Liver (tissue), 10 donors: ENCODE measurements at places on chromosomes 1 and 21. TPM values are rescaled to one million over a fixed set of nuclear protein-coding genes. Genes with fewer than 3 reads are reported as not detected.

AMY1B gene
- not detected for polyA plus RNA-seq

RGS16 gene
- 0.54 TPM for polyA plus RNA-seq

CLCA4 gene
- polyA plus RNA-seq = 0.03 TPM

CD5L gene
- polyA plus RNA-seq = 56.7 TPM

DNA sequence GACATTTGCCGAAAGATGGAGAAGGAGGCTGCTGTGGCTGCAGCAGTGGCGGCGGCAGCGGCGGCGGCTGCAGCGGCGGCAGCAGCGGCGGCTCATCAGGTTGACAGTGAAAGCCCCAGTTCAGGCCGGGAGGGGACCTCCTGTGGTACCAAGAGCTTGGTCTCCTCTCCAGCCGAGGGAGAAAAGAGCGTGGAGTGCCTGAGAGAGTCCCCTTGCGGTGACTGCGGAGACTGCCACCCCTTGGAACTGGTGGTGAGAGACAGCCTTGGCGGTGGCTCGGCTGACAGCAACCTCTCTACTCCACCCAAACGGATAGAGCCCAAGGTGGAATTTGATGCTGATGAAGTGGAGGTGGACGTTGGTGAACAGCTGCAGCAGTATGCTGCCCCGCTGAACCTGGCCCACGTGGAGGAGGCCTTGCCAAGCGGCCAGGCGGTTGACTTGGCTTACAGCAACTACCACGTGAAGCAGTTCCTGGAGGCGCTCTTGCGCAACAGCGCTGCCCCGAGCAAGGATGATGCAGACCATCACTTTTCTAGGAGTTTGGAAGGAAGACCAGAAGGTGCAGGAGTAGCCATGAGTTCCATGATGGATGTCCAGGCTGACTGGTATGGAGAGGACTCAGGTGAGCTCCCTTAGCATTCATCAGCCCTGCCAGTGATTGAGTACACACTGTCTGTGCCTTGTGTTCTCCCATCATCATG is 6.3 kb downstream of the ZBTB8B start:
- no peak for DNase-seq

DNA sequence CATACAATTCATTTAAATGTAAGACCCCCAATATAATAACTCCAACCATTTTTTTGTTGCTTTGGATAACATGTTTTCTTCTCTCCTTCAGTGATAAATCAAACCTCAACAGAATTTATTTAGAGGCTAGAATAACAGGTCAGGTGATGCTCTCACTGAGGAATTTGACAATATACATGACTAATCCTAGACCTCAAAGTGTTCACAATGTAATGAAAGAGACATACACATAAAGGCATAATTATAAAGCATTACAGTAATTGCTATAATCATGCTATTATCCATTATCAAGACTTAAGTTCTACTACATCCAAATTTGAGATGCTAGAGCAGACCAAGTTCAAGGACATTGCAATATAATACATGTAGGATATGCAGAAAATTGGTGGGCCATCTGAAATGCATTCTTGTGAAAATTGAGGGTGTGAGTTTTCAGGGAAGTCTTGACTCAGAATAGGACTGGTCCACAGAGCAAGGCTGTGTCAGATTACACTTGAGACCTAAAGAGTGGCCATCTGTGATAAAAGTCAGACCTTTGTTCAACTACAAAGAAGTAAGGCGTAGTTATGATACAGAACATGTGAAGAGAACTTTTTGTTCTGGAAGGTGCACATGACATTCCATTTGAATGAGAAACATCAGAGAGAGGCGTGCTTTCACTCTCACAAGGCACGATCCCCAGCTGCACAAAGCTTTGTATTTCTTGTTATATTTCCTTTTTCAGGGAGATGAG is 45.5 kb downstream of the UTP25 start:
- DNase-seq = no peak

DNA sequence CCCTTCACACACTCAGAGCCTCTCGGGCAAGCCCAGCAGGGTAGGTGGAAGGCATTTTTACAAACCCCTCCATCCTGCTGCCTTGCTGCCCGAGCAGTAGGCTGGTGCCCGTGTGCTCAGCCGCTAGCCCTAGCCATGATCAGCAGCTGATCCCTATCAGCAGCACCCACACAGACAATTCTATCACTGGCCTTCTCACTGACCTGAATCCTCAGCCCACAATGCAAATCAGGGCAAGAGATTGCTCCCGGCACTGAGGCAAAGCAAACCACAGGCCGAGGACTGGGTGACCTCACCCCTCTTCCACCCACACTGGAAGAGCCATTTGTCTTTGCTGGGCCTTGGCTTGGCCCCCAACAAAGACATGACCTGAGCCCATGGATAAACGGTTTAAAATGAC is 895 bp upstream of the PDZK1 start:
- DNase-seq = no peak

DNA sequence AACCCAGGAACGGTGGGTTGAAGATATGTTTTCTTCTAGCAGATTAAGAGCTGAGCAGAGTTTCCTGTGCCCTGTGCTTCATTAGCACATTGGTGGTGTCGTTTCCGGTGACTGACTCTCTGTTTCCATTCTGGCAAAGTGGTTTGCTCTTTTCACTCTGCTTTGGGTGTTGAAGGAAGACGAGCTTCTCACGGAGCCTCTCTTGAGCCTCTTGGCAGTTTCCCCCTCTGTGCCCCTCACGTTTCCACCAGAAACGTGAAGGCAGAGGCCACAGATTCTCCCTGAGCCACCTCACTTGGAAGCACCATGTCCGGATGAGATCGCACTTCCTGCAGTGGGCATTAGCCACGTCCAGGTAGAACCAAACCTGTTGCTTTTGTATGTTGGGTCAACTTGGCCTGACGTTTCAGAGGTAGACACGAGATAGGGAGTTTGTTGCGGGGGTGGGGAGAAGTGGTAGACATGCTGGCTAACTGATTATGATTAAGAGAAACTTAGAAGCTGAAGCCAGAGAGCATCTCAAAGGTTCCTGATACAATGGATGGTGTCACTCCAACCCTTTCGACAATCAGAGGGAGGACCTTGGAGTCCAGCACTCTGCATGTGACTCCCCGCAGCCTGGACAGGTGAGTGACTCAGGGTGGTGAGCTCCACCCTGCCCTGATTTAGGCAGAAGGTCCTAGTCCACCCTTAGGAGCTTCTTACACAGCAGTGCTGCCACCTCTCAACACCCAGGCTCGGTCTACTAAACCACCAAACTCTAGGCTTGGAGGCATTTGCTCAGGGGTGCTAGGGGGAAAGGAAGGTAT is at the start of gene LAX1:
LAX1 (plus strand) TSS at position 155 of the 809 bp plus-strand sequence; CDS start at position 538, 383 bp downstream.
- no peak for DNase-seq

- peak; percentile 45 for DNase-seq
These were observed 8.0 kb upstream of the PLXNA2 start for GRCh38 chr1:208251911-208252835.

GRCh38 chr1:96400089-96400488 is 321.5 kb upstream of the PTBP2 start:
- DNase-seq = no peak

- DNase-seq = no peak
These were observed 273.1 kb upstream of the SNX7 start for GRCh38 chr1:98388441-98388840.

DNA sequence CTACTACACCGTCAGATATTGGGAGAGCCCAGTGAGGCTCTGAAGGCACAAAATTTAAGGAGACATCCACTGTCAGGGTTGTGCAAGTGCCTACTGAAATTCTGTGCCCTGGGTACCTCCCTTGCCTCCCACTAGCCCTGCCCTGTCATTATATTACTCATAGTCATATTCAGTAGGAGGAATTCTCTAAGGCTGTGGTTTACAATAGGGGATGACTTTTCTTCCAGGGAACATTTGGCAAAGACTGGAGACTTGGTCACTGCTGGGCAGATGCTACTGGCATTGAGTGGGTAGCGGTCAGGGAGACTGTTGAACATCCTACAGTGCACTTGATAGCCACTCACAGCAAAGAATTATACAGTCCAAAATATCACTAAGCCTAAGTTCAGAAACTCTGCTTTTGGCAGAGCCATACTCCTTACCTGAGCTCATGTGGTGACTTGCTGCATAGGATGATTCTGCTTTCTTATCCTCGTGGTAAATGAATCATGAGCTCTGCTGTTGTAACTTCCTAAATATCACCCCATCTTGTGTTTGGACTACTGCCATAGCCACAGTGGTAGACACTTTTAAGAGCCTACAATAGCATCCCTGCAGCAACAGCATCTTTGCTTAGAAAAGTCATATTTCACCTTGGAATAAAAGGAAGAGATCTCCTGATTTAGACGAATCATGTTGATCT is 563.4 kb upstream of the PLXNA2 start:
- no peak for DNase-seq

DNA sequence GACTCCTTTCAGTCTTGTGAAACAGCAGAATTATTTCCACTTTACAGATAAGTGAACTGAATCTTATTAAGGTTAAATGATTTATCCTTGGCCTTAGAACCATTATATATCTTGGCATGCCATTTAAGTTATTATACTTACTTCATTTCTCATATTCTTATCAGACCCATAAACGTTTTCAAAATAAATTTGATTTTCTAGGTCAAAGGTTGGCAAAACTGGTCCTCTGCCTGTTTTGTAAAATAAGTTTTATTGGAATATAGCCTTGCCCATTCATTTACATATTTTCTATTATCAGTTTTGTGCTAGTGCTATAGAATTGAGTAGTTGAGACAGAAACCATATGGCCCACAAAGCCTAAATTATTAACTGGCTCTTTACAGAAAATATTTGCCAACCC is 32.9 kb upstream of the SNRPE start:
- no peak for DNase-seq

DNA sequence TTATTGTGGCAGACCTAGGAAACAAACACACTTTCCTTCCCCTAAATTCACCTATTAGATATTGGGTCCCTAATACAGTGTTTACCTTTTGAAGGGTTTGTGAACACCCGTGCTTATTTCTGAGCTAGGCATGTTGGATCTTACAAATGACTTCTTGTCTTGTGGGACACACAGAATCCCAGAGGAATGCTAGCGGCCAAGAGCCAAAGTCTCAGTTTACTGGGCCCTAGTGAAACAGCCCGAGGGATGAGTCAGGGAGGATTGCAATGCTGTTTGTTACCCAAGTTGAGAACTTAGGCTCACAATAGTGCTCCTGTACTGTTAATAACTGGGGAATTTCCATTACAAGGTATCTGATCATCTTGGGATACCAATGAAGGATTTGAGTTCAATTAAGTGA is 100.1 kb upstream of the AKT3 start:
- no peak for DNase-seq

GRCh38 chr1:45302505-45303150 is 24.1 kb upstream of the HPDL start:
- DNase-seq = no peak

GRCh38 chr21:46646541-46647154 is 11.2 kb downstream of the PRMT2 start:
- no peak for DNase-seq

GRCh38 chr21:14923468-14923867 is 141.3 kb downstream of the NRIP1 start:
- no peak for DNase-seq
